NCI-H1417 treated with DMSO at 0.1 percent for 48 hours (cell line): ENCODE measurements at places on chromosomes 16 and 17.

DNA sequence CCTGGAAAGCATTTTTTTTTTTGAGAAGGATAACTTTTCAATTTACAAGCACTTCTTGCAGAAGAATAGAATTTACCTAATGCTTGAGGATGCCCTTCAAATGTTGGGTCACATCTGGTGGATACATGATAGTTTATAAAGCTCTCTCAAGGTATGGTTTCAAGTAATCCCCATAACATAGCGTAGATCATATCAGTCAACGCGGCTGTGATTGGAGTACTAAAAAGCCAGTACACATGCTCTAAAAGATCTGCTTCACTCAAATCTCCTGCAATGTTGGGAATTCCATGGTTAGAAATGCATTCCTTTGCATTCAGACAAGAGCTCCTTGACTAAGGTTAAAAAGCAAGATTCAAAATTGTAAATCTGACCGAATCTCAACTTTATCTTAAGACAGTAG, 3.9 kb upstream of the KCNJ16 start:
- DNase-seq: no peak

- DNase-seq: no peak
Measured at GRCh38 chr16:19382887-19383816, 34.5 kb upstream of the TMC5 start.

DNA sequence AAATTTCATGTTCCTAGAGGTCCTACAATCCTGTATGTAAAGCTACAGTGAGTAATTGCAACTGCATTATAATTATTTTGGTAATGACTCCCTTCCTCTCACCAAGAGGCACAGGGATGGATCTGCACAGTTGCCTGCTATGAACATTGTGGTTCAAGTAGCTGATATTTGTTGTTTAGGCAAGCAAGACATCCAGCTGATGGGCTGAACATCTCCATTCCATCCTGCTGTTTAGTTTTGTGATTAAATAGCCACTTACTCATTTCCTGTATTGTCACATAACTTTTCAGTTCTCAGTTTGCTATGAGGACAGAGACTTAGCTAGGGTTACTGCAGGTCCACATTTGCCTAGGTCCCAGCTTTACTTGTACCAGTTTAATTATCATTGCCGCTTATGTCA, 181.2 kb upstream of the TBX2 start:
- DNase-seq: no peak

DNA sequence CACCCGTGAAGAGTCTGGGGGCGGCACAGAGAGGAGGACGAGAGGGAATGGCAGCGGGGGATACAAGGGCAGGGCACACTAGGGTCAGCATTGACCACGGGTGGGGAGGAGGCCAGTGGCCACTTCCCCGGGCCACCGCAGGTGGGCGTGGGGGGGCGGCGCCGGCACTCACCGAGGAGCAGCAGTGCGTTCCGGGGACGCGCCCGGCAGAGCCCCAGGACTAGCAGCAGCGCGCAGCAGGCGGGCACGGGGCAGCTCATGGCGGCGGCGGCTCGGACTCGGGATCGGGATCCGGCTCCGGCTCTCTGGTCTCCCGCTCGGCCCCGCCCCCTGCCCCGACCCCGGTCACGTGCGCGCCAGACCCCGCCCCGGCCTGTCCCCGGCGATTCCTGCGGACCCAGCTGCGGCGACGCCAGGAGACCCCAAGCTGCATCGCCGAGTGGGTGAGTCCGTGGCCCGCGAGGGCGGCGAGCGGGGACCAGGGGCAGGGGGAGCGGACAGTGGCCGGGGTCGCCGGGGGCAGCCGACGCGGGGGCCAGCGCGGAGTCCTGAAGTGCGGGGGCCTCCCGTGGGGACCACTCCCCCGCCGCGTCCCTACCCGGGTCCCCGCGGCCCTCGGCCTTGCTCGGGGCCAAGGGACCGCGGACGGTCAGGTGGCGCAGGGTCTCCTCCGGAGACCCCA, at the start of the genes SGSH and SLC26A11:
SGSH (minus strand) TSS at position 280 of the 682 bp plus-strand sequence; CDS start at position 260, 20 bp downstream.
SLC26A11 (plus strand) TSS at position 374 of the 682 bp plus-strand sequence. CDS start 1,134 bp downstream, outside the sequence.
- DNase-seq: no peak

DNA sequence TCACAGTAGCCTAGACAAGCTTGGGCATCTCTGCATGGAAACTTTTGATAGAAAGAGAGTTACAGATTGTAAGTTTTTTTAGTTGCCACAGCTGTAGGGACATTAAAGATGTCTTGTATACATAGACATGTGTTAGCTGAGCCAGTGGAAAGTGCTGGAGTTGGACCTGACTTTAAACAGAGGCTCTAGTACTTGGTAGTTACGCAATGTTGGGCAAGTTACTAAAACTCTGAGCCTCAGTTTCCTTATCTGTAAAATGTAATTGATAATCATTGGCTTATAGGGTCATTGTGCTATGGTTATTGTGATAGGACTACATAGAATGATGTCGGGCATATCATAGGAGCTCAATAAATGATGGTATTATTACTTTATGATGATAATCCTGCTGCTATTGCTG, 225.8 kb upstream of the CPHXL start:
- DNase-seq: no peak
